ENCODE measurements at places on chromosomes 1 and 21.

DNA sequence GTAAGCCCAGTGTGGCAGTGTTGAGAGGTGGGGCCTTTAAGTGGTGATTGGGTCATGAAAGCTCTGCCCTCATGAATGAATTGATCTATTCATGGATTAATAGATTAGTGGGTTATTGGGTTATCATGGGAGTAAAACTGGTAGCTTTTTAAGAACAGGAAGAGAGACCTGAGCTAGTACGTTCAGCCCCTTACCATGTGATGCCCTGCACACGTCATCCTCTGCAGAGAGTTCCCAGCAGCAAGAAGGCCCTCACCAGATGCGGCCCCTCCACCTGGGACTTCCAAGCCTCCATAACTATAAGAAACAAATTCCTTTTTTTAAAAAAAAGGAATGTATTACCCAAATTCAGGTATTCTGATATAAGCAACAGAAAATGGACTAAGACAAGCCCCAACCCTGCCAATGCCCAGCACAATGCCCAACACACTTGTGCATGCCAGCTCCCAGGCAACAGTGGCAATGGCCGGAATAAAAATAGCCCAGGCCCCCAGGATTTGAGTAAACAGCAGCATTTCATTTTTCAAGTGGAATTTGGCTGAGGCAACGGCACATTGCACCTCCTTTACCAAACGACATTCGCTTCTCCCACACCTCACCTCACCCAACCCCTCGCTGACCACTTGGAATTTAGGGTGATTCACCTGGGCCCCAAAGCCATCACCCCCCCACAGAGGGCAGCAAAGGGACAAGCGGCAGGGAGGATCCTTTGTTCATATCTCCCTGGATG lies 215.9 kb downstream of the TOMM20 start:
- no peak for DNase-seq

DNA sequence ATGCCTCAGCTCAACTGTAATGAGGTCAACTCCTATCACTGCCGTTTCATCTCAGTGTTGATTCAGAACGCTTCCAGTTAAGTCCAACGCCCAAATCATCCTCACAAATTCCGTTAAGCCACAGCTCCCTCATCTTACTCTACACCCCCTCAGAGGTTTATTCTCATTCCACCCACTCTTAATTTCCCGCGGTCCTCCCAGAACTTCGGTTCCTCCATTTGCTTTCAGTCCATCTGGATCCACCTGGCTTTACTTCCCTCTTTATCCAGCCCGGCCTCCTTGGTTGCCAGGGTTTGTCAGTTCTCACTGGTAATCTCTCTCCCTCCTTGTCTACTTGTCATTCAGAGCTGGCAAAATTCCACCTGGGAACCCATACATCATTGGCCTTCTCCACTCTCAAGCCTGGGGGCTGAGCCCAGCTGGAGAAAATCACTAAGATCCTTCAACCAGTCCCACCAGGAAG lies 51.3 kb upstream of the RUNX1 start:
- DNase-seq, result no peak

DNA sequence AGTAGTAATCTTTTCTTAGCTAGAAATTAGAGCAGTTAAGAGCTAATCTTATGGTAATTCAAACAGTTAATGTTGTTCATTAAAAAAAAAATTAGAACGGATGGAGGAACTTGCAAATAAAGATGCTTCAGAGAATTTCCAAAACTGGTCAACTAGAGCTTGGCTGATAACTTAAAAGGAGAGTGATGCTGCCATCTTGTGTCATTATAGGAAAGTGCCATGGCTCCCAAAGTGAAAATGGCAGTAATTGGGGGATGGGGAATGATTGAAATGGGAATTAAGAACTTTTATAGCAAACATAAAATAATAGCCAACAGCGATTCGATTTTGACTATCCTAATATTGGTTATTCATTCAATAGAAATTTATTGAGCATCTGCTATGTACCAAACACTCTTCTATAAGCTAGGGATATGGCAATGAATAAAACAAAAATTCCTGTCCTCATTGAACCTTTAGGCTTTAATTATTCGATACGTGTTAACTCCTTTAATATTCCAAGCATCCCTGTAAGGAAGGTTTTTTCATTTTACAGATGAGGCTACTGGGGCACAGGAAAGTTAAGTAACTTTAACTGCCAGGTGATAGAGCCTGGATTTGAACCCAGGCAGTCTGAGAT lies 5.7 kb upstream of the PLPP3 start:
- peak; percentile 42 for DNase-seq

- no peak for DNase-seq
Measured at GRCh38 chr1:90198616-90199332, 203.9 kb downstream of the ZNF326 start.

DNA sequence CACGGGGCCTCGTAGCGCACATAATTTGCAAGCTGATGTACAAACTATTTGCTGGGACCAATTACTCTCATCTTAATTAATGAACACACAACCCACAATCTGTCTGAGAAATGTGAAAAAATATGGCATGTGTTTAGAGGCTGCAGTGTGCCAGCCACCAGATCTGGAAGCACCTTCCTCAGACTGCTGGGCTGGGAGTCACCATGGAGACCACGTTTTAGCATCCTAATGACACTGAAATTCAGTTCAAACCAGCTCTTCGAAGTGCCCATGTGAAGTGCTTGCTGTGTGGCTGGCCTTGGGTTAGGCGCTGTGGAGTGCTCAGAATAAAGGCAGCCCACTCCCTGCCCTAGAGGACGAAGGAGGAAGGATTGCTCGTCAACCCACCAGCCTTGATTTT lies 482.4 kb downstream of the OMA1 start:
- DNase-seq, result no peak

DNA sequence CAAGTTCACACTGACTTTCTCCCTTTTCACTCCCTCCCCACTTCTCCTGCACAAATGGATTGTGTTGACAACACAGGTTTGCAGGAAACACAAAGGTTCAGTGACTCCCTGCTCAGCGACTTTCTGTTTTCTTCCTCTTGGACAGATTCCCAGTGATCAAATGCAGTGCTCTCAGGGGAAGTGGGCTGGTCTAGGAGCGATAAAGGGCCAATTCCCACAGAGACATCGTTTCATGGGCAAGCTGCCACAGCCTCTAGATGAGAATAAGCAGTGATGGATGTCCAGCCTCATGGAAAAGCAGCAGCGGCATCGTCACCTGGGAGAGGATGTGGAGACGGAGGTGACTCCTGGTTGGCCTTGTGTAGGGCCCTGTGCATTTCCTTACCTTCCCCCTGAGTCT lies 30.6 kb downstream of the FYB2 start:
- peak; percentile 25 for DNase-seq

DNA sequence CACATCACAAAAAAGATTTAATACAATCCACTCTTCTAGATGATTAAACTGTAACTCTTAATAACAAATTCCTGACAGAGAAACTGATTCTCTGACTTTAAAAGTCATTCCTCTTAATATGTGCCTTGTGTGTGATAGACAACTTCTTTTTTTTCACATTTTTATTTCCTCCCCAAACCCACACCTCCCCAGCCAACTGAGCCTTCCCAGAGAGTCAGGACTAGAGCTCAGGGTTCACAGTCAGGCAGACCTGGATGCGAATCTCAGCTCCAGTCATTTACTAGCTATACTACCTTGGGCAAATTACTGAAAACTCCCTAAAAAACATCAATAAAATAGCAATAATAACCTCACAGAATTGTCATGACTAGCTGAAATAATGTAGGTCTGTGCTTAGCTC lies 14.2 kb downstream of the ATPAF1 start:
- DNase-seq, result no peak

GRCh38 chr1:179742717-179743678 lies at the start of gene FAM163A:
TSS of gene FAM163A (plus strand) at chr1:179743291. CDS start at chr1:179813098, 69,807 bp downstream.
- DNase-seq, result no peak

DNA sequence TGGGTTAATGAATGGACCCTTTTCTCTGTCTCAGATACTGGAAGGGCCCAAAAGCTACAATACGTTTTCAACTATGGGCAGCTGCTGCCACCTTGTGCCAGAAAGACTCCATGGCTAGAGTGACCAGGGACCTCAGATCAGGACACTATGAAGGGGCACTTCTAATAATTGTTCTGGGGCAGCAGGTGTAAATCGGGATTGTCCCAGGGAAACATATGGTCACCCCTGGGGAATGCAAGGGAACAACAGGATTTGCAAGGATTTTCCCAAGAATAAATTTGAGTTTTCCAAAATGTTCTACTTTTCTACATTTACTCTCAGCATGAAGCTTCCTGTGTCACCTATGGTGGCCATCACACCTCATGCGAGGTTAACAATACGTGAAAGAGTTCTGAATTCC lies 12.0 kb upstream of the FCAMR start:
- DNase-seq, result peak; percentile 83

DNA sequence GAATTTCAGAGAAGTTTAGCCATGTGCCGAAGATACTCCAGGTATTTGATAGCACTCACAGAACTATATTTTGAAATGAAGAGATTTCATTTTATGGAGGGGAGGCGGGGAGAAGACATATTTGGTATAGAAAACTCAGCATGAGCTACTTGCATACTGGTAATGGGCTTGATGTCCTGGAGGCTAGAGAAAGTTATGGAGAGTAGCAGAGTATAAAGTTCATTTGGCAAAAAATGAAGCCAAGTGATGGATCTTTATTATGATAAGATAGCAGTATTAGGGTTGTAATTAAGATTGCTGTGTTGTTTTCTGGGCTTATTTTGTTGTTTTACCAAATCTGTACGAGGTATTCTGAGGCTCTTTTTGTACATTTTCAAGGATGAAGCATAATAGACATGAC lies 72.0 kb downstream of the RPS6KC1 start:
- DNase-seq, result no peak

GRCh38 chr1:167697667-167698141 lies 24.1 kb upstream of the MPZL1 start:
- no peak for DNase-seq

DNA sequence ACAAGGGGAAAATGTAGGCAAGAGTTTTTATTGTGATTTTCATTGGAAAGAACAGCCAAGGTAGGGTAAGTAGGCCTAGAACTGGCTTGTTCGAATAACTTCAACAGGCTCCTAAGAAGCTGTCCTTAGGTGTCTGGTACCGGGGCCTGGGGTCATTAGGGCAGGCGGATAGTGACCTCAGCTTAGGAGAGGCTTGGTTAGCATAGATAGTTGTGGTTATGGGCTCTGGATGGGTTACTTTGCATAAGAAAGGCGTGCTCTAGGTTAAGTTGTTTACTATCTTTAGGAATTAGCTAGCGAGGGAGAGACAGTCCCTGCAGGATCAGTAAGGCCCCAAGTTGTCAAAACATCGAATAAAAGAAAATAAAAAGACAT lies 20.7 kb upstream of the HPCAL4 start:
- DNase-seq, result no peak

- DNase-seq, result peak; percentile 57
Measured at GRCh38 chr1:229664133-229664689, 38.2 kb downstream of the URB2 start.

- no peak for DNase-seq
Measured at GRCh38 chr21:43370888-43371570, 55.9 kb downstream of the SIK1 start.

DNA sequence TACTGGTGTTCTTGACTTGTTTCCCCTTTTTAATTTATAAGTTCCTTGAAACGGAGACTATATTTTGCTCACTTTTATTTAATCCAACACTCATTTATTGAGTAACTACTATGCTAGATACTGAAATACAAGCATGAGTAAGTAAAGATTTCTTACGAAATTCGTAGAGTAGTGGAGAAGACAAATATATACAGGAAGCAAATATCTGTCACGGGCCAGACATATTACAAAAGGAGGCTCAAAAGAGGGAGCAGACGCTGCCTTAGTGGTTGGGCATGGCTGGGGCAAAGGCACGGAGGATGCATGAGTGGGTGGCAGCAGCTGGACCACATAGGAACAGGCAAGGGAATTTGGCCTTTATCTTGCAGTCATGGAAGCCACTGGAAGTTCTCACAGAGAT lies 6.8 kb downstream of the NCF2 start:
- no peak for DNase-seq

DNA sequence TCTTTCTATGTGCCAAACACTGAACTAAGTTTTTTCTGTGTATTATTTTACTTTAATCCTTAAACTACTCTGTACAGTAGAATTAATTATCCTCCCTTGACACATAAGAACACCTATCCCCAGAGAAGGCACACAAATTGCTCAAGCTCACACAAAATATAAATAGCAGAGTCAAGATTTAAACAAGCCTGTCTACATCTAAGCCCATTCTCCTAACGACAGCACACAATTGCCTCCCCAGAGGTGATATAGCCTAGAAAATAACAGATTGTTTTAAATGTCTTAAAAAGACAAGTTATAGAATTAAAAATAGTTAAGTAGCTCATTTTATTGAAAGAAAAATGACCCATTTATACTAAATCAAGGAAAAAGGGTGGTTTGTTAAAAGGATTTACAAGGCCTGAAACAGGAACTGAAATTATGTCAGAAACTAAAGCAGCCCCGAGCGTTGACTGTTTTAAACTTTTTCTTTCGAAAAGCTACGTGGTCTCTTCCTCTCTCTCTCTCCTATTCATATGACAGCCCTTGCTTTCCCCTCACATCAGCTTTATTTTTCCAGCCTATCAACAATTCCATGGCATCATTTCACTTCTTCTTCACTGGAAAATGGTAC lies 30.5 kb downstream of the TNFSF18 start:
- DNase-seq, result no peak

DNA sequence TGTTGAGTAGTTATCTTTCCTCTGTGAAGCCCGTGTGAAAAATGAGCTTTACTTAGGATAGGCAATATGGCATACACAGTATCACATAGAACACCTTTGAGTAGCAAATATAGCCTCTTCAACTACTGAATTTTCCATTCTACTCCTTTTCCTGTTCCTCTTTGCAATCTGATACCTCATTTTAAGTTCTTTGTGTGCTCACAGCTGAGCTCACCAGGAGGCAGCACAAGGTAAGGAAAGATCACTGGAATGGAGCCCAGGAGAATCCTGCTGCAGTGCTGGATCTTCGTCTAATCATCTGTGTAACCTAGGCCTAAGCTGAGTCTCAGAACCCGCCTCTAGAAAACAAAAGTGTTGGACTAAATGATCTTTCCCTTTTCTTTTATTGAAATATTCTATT lies 171.0 kb downstream of the LRRC40 start:
- DNase-seq, result peak; percentile 12

- no peak for DNase-seq
Measured at GRCh38 chr1:63537006-63537405, 13.7 kb downstream of the EFCAB7 start.

GRCh38 chr1:226719596-226720387 lies 19.3 kb downstream of the ITPKB start:
- DNase-seq, result peak; percentile 74

DNA sequence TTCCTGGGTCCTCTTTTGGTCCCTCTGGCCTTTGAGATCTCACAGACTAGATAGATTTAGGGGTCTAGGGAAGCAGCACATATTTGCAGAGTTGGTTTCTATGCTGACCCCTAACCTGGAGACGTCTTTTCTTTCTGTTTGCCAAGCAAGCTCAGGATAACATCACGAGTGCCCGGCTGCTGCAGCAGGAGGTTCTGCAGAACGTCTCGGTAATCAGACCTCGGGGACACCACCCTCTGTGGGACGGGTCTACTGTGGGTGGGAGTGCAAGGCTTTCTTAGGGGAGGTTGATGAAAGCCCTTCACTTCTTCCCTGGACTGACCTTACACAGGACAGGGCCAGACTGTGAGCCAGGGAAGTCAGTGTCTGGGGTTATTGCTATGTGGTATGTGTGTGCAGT lies 2.9 kb downstream of the IL24 start:
- DNase-seq, result no peak

Measured in COLO829 (cell line).